HS-27A (cell line): ENCODE measurements at places on chromosomes 3 and 15.

- no peak for DNase-seq
Observed at GRCh38 chr3:105360003-105360402, 6.7 kb upstream of the ALCAM start.

GRCh38 chr15:52495125-52495524 lies 33.6 kb downstream of the MYO5A start:
- no peak for DNase-seq

DNA sequence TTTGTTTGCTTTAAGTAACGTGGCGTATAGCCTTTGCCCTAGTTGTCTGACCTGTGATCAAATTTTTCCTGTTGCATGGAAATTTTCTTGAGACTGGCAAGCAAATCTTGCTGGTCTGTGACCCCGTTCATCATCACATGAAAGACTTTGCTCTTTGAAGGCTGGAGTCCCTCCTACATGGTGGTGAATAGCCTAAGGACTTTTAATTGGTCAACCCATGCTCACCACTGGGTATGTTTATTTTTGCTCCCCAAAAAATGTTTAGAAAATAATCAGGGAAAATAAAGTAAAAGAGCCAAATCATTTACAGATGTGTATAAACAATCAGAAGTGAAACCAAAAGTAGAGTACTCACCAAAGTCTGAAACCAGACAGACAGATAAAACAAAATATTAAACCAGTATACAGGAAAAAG lies 1075.3 kb upstream of the ALCAM start:
- no peak for DNase-seq

DNA sequence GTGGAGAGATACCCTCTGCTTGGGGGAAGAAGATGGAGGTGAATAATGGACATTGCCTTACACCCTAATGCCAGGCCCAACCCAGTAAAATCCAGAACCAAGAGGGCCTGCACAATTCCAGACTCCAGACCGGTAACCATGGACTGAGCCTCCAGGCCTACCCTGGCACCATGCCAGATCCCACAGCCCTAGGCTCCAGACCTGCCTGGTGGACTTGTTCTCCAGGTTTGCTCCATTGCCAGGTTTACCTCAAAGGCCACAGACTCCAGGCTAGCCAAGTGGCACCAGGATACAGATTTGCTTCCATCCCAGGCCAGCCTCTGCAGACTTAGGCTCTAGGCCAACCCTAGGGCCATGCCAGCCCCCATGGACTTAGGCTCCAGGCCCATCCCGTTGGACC lies 14.0 kb downstream of the PLCH1 start:
- no peak for DNase-seq

GRCh38 chr3:57080171-57080570 lies 19.7 kb downstream of the SPATA12 start:
- DNase-seq, result no peak

GRCh38 chr3:188889054-188889491 lies 282.7 kb upstream of the TPRG1 start:
- DNase-seq, result no peak

DNA sequence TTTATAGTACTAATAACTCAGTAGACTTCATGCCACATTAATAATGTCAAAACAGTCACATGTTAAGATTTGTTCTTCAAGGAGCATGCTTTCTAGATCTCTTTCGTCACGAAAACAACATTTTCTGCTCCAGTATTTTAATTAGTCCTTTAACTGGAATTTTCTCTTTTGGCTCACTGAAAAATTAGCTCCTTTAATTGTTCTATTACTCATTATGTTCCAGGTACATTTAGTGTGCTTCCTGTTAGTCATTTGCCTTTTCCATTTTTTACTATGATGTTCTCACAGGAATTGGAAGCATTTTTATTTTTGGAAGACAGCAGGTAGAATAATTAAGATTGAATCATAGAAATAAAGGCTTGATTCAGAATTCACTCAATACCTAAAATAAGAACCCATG lies 111.2 kb downstream of the SLC9A9 start:
- no peak for DNase-seq

DNA sequence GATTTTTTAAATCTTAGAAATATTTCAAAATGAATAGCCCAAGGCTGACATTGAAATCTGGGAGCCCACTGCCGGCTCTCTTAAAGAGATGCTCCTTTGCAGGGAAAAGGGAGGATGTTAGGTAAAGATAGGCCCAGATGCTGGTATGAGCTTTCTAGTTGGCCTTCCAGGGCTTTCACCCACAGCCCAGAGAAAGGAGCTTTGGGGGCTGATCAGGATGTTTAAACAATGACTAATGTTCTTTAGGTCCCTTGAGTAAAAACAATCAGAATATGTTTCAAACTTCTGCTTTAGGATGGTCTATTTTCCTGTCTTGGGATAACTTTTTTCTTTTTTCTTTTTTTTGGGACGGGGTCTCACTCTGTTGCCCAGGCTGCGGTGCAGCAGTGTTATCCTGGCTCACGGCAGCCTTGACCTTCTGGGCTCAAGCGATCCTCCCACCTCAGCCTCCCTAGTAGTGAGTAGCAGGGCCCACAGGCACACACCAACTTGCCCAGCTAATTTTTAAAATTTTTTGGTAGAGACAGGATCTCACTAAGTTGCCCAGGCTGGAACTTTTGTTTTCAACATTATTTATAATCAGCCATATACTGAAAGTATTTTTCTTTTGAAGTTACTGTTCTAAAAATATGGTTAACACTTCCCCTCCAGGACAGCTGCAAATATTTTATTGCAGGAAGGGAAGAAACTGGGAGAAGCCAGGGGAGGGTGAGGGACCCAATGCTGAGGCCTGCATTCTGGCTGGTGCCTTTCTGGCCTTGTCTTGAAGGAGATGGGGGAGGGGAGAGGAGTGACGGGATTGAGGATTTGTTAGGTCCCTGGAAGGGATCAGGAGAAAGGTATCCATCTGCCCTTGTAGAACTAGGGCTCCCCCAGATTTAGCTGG lies 70.1 kb downstream of the TRAK1 start:
- peak; percentile 15 for DNase-seq

DNA sequence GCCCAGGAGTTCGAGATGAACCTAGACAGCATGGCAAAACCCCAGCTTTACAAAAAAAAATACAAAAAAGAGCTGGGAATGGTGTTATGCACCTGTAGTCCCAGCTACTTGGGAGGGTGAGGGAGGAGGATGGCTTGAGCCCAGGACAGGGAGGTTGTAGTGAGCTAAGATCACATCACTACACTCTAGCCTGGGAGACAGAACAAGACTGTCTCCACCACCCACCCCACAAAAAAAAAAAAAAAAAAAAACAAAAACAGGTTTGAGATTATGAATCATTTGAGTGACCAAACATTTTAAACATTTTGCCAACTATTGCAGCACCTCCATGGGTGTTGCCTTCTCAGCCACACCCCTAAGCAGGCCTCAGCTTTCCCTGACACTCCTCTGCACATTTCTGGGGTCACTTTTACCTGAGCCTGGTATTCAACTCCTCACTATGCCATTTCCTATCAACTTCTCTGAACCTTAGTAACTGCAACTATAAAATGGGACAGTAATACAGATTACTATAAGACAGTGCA lies 41.8 kb downstream of the IL5RA start:
- no peak for DNase-seq

DNA sequence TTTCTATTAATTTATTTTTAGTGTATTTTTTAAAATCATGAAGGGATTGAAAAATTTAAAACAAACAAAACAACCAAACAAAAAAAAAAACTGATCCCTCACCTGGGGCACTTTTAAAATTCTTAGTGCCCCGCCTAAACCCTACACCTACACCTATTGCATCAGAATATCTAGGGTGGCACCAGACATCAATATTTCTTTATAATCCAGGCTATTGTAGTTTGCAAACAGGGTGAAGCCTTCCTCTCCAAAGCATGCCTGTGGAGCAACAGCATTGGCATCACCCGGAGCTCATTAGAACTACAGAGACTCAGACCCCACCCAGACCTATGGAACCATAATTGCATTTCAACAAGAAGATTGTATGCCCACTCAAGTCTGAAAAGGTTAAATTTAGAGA lies 54.9 kb upstream of the ACP3 start:
- no peak for DNase-seq

DNA sequence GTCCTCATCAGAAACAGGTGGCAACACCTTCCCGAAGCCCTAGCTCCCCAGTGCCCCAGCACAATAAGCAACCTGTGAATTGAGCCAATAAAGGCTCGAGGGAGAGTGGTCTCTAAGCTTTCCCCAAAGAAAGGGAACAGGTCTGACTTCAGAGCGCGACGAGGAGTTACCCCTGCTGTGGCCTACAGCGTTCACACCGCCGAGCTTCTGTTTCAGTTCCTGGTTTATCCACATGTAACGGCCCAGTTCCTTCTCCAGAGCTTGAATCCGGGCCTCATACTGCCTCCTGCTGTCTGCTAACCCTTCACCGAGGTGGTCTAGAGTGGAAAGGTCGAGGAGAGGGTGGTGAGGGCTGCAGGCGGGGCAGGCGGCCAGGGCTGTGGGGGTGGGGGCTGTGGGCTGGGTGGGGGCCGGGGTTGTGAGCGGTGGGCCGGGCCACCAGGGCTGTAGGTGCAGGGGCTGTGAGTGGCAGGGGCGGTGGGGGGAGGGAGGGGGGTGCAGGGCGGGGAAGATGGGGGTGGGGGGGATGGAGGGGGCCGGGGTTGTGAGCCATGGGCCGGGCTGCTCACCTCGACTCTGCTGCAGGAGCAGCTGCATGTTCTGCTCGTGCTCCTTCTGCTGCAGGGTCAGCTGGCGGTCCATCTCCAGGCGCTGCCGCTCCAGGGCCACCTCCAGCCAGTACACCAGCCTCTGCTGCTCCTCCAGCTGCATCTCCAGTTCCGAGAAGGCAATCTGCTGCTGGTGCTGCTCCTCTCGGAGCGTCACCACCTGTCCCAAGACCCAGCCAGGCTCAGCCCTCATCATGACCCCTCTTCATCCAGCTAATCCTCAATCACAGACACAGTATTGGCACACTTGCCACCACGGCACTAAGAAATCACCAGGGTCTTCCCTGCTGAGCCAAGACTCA lies 26.2 kb downstream of the KIF7 start:
- DNase-seq, result no peak

DNA sequence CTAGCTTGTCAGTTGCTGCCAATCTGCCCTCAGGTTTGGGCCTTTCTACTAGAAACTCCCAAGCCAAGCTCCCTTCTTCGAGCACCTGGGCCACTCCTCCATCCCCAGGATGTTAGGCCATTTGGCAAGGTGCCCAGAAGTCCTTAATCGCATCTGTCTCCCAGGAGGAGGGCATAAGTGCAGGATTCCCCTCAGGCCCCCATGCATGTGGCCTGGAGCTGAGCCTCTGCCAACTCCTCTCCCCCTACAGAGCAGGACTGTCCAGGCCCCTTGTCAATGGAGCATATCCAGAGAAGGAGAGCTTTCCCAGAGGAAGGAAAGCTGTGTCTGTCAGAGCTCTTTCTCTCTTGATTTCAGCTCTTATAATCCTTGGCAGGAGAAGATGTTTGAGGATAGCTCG lies 182.6 kb upstream of the ROPN1 start:
- no peak for DNase-seq

- no peak for DNase-seq
Observed at GRCh38 chr15:90593499-90594158, 63.9 kb downstream of the CRTC3 start.

DNA sequence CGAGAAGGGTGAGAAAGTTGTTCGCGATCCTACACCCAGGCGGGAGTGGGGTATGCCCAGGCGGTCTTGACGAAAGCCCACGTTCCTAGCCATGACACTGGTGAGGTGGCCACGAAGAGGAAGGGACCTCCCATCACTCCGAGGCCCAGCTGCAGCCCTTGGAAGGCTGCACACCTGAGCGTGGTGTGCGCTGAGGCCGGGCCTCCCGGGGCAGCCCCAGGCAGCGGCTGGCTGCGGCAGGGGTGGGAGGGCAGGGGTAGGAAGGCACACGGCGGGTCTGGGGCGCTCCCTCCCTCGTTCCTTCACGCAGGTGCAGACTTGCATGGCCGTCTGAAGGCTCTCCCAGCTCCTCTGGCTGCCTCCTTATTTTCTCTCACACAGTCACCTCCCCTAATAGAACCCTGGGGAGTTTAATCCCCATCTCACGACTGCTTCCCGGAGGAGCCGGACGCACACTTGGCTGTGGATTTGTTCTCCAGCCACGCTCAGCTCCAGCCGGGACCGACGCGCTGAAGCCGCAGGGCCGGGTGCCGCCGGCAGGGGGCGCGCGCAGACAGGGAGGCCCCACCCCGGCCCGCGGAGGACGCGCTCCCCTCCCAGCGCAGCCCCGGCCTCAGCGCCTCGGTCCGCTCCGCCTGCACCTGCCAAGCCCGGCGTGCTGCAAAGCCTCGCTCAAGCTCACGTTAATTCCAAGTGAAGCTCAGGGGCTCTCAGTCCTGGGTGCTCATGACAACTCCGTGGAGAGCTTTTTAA lies 37.8 kb upstream of the MUC4 start:
- DNase-seq, result no peak

GRCh38 chr3:59775106-59775505 lies 725.3 kb upstream of the CFAP20DC start:
- DNase-seq, result no peak

DNA sequence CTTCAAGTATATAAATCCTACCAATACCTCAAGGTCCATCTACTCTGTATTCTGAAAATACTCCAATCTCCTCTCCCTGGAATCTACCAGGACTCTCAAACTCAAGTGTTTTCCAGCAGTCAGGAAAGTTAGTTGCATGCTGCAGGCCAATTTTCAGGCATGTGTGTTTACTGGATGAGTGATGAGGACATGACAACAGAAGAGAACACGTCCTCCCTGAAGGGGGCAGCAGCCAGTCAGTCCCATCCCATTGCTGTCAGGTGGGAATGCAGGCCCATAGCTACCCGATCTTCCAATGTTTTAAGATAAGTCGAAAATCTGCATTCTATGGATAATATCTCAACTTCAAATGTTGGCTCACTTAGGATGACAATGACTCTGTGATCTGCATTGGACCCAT lies 496.2 kb downstream of the FHIT start:
- DNase-seq, result no peak

GRCh38 chr15:65738649-65739048 lies 53.4 kb downstream of the DENND4A start:
- DNase-seq, result no peak

GRCh38 chr3:159455741-159456181 lies 532.9 kb upstream of the IL12A start:
- DNase-seq, result no peak

- DNase-seq, result no peak
Observed at GRCh38 chr3:6781092-6781491, 79.8 kb upstream of the GRM7 start.

DNA sequence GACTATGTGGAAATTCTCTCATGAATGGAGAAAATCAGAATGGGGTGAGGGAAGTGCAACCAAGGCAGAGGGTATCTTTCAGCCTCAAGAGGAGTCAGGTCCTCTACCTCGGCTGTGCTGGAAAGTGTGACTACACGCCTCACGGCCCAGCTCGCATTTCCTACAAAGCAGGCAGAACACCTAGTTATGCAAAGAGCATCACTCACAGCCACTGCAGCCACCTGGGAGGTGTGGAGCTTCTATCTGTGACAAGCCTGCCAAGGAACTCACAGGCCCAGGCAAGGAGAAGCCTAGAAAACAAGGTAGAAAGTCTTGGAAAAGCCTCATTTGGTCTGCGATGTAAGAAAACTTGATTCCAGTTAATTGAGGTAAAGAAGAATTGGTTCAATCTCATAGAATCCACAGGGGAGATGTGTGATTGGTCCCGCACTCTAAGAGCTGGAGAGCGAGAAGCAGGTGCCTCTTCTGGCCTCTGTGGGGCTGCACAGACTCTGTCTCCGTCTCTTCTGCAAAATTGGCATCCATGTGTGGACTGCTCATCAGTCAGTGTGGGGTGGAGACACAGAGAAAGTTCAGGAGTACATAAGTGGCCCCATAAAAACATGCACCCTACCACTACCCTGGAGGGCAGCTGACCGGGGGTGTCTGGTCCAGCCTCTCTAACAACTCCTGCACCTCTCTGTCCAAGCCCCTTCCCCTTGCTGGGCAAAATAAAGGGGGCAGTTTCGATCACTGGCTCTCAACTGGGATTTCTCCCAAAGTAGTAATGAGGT lies 76.8 kb downstream of the TAMM41 start:
- no peak for DNase-seq
